ENCODE measurements at places on chromosomes 16 and 17.

- DNase-seq = no peak
Measured at GRCh38 chr17:8465759-8466158, 30.1 kb downstream of the NDEL1 start.

GRCh38 chr17:79544142-79544914 is 66.5 kb downstream of the RBFOX3 start:
- no peak for DNase-seq

GRCh38 chr17:28029044-28029443 is 13.4 kb upstream of the NLK start:
- DNase-seq = no peak

- peak; percentile 89 for DNase-seq
Measured at GRCh38 chr16:19523559-19524355, at the start of gene CCP110. CCP110 (plus strand) TSS chr16:19523942; CDS start chr16:19527882, 3,940 bp downstream.

DNA sequence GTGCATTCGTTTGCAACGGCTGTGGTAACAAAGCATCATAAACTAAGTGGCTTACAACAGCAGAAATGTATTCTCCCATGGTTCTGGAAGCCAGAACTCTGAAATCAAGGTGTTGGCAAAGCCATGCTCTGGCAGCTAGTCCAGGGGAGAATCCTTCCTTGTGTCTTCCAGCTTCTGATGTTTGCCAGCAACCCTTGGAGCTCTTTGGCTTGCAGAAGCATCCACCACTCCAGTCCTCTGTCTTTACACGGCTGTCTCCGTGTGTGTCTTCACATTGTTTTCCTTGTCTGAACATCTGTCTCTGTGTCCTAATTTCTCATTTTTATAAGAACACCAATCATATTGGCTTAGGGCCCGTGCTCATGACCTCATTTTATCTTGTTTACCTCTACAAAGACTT is 265.3 kb upstream of the HSBP1 start:
- no peak for DNase-seq

DNA sequence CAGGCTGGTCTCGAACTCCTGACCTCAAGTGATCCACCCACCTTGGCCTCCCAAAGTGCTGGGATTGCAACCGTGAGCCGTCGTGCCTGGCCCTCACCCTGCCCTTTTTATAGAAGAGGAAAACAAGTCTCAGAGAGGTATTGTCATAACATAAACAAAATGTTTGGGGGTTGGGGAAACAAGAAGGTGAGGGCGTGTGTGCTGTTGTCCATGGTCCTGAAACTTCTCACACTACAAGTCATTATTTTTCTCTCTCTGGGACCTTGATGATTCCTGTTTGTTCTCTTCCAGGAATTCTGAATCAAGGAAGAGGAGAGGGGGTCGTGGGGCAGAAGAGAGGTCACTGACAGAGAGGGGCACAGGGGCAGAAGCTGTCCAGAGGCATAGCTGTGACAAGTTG is 160.2 kb upstream of the LHX1 start:
- no peak for DNase-seq

- no peak for DNase-seq
Measured at GRCh38 chr17:28039251-28039650, 3.2 kb upstream of the NLK start.

- no peak for DNase-seq
Measured at GRCh38 chr17:67148352-67148751, 96.6 kb downstream of the HELZ start.

DNA sequence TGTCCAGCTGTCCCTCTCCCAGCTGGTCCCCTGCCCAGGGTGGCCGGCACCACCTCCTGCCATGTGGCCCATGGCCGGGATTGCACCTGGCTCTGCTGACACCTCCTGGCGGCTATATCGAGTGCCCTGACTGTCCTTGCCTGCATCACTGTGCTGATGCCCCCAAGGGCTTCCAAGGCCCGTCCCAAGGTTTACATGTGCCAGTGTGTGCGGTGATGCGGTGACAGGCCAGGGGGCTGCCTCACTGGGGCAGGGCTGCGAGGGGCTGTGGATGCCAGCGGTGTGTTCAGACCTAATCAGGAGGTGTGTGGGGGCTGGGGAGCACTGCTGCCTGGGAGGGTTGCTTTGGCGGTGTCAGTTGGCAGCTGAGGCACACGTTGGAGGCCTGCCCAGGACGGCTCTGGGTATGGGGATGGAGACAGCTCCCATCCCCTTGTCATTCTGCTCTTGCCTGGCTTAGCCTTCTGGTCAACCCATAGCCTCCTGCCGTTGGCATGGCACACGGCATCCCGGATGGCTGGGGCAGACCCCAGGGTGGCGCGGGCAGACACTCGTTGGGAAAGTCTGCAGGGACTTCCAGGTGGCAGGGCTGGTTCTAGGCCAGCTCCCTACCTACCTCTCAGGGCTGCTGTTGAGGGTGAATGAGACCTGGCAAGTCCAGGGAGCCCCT is 5.5 kb downstream of the MAP2K3 start:
- no peak for DNase-seq

GRCh38 chr17:57640079-57640478 is 105.0 kb downstream of the CCDC182 start:
- DNase-seq = no peak

DNA sequence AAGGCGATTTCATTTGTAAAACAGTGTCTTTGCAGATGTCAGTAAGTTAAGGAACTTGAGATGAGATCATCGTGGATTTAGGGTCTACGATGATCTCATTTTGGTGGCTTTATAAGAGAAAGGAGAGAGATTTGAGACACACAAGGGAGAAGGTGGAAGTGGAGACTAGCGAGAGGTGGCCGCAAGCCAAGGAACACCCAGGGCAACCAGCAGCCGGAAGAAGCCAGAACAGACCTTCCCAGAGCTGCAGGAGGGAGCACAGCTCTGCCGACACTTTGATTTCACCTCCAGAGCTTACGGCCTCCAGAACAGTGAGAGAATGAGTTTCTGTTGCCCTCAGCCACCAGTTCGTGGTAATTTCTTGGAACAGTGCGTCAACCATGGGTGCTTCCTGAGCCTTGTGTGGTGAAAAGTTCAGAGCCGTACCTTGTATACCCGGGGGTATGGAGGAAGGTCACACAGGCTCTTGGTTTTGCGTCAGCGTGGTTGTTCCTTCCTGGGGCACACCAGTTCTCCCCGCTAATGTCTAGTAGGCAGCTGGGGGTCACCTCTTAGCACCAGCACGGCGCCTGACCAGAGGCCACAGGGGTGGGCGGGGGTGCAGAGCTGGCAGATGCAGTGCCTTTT is 12.9 kb upstream of the SEC14L1 start:
- DNase-seq = no peak

DNA sequence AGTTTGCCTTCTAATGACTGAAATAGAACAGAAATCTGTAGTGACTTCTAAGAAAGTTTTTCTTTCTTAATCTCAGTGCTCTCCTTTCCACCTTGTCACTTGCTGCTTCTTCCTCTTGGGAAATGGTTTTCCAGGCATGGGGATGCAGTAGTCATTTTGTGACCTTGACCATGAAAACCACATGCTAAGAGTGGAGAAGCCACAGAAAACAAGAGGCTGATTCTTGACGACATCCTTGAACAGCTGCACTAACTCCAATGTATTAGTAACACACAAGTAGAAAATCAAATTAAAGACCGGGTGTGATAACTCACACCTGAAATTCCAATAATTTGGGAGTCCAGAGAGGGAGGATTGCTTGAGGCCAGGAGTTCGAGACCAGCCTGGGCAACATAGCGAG is 15.5 kb upstream of the USP31 start:
- no peak for DNase-seq

- no peak for DNase-seq
Measured at GRCh38 chr17:17406225-17406624, 70.6 kb upstream of the MED9 start.

GRCh38 chr16:11824362-11824761 is 27.0 kb downstream of the RSL1D1 start:
- DNase-seq = no peak

DNA sequence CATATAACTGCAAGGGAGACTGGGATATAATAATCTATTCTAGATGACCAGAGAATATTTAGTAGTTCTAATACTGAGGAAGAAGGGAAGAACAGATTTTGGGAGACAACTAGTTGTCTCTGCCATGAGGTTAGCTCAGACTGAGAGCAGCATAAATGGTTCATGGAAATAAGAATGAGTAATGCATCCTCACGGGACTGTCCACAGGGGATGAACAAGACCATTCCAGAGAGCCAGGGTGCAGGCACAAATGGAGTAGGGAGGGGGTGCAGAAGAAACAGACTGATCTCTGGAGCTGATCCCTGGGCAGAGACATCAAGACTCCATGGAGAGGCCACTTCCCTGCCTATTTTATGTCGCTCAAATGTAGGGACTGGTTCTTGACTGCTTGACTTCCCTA is 30.4 kb downstream of the NLRC5 start:
- DNase-seq = no peak

DNA sequence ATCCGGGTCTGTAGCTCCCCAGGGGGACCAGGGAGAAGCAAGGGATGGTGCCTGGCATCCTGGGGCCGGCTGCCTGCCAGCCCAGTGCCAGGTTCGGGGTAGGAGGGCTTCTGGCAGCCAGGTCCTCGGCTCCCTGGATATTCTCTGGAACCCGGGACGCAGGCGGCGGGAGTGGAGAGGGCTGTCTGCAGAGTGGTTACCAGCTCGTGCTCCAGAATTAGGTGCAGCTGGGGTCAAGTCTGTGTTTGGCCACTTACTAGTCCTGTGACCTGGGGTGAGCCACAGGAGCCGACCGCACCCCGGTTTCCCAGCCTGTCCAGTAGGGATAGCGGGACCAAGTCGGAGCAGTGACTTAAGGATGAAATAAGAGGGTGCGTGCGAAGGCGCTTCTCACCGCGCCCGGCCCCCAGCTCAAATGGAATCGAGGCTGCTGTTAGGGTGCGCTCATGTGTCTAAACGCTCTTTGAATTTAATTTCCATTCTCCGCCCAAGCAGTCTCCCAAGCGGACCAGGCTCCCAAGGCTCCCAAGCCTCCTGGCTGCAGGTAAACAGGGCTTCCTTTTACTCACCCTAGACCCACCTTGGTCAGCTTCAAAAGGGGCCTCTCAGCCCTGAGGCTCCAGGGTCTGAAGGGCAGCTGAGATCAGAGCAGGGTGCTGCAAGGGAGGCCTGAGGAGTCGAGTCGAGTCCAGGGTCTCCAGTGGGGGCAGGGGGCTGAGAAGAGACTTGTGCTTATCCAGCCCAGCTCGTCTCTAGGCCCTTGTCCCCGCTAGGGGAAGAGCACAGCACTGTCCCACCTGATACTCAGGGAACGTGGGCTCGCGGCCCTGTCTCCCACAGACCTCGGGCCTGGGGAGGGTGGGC is 28.3 kb upstream of the ZNF469 start:
- DNase-seq = no peak

DNA sequence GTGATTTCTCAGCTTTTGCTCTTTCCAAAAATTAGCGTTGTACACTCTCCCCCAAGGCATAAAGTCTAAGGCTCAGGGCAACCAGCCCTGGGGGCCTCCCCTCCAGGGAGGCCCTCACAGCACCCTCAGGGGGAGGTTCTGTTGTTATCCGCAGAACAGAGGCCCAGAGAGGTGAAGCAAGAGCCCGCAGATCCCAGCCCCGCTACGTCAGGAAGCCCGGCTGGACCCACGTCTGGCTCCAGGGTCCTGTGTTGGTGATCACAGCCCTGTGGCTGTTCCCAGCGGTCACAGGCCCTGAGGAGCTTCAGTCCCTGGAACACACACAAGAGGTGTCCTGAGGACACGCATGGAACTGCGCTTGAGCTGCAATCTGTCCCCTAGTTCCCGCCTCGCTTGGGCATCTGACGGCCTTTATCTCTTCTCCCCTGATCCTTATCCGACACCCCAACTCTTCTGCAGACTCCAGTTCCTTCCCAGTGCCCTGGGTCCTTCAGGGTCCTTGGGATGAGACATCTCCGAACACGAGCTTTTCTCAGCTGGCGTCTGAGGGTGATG is 1.1 kb upstream of the ZG16B start:
- DNase-seq = no peak

GRCh38 chr17:246851-247421 is 65.5 kb upstream of the DOC2B start:
- no peak for DNase-seq

DNA sequence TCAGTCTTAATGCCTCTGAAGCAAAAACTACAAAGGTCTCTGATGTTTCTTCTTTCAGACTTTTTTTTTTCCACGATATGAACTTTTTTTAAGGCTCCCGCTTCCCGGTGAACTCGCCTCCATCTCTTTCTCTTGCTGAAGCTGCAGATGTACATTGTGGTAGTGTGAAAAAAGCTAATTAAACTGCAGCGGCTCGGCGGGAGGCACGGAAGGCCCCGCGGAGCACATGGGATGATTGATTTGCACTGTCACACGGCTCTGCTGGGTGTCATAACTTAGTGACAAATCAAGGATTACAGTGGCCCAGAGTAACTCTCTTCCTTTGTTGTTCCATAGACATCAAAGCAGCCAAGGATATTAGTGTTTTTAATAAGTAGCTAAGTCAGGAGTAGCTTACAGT is 196.3 kb downstream of the AXIN2 start:
- DNase-seq = no peak

GRCh38 chr16:66687906-66688625 is 8.5 kb downstream of the CMTM4 start:
- no peak for DNase-seq

GRCh38 chr16:49121636-49122035 is 160.0 kb downstream of the CBLN1 start:
- no peak for DNase-seq

GRCh38 chr16:31191697-31192428 is 10.7 kb downstream of the PYCARD start:
- DNase-seq = no peak

Data from activated naive CD4-positive, alpha-beta T cell (primary cell).